ENCODE measurements at places on chromosomes 7 and 10.

DNA sequence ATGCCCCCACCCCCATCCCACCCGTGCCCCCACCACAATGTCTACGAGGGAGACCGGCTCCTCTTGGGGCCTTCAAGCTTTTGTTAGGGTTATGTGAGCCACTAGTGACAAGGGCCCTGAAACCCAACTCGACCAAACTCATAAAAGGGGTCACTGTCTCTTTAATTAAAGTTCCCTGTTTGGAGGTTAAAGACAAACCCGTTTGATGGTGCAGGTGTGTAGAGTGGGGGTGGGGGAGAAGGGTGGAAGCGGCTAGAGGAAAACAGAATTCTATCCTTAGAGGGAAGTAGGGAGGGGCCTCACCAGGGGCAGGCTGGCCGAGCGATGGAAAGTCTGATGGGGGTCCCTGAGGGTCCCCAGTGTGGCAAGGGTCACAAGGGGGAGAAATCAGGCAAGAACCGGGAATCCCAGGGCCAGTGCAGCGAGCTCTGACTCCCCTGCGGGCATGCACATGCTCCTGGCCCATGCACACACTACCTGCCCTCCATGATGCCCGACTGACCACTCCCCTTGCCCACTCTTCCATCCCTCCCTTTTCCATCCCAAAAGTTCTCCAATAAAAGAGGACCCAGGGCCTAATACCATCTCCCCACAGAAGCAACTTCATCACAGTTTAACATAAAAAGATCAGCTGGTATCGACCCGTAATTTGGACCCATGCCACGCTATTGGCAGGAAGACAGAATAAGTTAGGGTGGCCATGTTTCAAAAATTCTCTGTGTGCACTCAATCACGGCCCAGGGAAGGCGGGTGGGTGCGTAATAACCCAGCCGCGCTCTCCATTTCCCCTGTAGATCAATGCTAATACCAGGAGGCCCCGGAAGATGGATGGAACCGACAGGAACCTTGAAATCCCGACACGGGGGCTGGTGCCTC is 35.9 kb upstream of the SLF2 start:
- DNase-seq = no peak

GRCh38 chr10:68501691-68502090 is 25.6 kb downstream of the SLC25A16 start:
- no peak for DNase-seq

DNA sequence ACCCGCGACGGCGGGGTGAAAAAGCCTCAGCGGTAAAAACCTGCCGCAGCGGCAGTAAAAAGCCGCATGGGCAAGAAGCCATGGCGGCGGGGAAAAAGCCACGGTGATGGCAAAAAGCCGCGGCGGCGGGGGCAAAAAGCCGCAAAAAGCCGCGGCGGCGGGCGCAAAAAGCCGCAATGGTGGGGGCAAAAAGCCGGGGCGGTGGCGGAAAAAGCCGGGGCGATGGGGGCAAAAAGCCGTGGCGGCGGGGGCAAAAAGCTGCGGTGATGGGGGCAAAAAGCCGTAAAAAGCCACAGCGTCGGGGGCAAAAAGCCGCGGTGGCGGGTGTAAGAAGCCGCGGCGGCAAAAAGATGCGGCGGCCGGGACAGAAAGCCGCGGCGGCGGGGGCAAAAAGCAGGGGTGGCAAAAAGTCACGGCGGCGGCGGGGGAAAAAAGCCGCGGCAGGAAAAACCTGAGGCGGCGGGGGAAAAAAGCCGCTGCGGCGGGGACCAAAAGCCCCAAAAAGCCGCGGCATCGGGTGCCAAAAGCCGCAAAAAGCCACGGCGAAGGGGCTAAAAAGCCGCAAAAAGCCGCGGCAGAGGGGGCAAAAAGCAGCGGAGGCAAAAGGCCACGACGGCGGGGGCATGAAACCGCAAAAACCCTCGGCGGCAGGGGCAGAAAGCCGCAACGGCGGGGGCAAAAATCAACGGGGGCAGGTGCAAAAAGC is 488.5 kb downstream of the ZNF33B start:
- no peak for DNase-seq

DNA sequence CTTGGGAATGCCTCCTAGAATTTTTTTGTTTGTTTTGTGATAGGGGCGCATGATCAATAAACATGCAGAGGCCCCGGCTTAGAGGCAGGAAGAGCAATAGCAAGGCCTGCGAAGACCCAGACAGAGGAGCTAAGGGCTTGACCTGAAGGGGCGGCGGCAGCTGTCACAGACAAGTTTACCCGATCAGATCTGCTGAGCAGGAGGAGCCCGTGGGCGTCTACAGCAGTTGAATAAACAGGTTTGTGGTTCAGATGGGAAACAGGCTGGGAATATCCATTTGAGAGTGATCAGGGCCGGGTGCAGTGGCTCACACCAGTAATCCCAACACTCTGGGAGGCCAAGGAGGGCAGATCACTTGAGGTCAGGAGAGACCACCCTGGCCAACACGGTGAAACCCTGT is 126.0 kb upstream of the CALN1 start:
- no peak for DNase-seq

- no peak for DNase-seq
These were observed 35.2 kb upstream of the BMPER start for GRCh38 chr7:33870120-33870519.

DNA sequence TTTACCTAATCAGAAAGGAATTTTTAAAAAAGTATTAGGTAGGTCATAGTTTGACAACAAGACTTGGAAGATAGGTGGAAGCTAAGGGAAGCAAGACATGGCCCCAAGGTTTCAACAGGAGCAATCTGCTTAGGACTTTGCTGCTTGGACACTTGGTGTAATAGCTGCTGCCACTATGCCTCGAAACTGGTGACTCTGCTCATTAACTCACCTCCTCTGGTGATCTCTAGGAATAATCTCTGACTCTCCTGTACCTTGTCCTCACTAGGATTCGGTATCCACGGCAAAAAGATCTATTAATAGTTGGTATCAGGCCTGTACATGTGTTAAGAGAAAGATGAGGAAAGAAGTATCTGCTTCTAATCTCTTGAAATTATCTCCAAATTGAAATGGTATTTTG is 53.1 kb downstream of the PTEN start:
- DNase-seq = no peak

- no peak for DNase-seq
These were observed 32.6 kb downstream of the NIPSNAP2 start for GRCh38 chr7:55996856-55997500.

GRCh38 chr7:29958667-29959358 is 30.8 kb downstream of the SCRN1 start:
- no peak for DNase-seq

DNA sequence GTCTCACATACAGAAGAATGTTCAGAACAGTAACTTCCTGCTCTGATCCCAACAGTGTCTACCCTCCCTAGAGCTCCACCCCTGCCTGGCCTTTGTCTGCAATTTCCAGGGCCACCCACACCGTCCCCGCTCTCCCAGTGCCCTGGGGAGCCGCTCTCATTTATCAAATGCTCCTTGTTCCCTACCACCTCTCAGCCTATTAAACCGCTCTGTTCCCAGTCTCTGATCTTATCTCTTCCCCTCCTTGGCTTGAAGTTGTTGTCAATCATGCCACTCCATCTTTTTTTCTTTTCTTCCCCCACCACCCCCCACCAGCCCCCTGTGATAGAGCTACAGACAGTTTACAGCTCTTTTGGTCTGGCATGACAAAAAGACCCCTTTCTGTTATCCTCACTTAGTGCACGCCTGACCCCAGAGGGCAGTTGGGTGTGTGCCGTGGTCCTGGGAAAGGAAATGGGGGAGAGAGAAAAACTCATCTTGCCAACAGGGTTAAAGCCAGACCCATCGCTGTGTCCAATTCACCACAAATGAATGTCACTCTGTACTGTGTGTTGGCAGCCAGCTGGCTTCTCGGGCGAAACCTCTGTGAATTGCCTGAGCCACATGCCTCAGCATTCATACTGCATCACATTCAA is 28.8 kb upstream of the HECTD2 start:
- no peak for DNase-seq

GRCh38 chr10:119415121-119415520 is 127.4 kb downstream of the RGS10 start:
- DNase-seq = no peak

GRCh38 chr7:151178236-151178635 is 8.8 kb downstream of the ASB10 start:
- DNase-seq = no peak

- peak; percentile 30 for DNase-seq
These were observed 79.8 kb downstream of the ABI1 start for GRCh38 chr10:26780793-26781601.

DNA sequence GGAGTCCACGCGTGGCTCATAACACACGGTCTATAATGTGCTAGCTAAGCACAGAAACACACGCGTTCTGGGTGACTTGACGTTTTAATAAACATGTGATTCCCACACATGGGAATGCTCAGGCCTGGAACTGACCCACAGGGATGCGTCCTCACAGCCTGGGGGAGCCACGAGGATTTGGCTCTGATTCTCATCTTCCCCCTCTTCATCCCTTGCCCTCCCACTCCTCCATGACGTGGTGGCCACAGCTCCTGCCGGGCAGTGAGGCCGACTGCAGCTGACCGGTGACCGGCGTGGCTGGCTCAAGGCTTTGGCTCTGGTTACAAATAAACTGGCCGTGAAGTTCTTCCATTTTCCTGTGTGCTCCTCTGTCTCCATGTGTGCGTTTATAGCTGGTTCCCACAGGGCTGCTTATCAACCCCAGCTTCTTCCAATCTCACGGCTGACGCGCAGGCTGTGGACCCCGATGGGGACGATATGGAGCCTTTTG is 40.9 kb upstream of the KLF6 start:
- DNase-seq = no peak

DNA sequence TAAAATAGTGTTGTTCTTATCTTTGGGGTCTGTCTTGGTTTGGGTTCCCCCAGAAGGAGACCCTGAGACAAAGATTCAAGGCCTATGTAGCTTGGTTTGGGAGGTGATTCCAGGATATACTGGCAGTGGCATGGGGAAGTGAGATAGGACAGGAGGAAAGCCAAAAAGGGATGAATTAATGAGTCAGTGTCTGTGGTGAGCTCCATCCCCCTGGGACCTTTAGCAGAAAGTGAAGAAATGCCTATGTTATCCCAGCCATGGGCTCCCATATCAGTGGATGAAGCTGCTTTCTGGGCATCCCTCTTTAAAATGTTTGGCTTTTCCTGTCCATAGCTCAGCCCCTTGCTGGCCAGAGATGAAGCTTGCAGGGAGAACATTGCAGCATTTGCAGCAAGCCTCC is 217.0 kb upstream of the CTBP2 start:
- DNase-seq = no peak

DNA sequence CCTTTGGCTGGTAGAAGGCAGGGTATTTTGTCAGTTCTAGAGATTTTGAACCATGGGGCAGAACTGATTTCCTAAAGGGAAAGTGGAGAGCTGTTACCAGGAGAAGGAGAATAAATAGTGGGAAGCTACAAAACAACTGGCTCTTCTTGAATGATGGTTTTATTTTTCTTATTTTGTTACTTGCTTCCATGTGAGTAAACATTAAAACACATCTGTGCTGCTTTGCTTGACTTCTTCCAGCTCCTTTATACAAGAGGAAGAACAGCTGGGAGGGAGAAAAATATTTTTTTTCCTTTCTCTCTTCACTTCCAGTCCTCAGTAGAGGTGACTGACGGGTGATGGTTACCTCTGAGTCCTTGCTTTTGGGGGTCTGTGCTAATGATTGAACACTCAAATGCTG is 30.0 kb upstream of the SYPL1 start:
- no peak for DNase-seq

DNA sequence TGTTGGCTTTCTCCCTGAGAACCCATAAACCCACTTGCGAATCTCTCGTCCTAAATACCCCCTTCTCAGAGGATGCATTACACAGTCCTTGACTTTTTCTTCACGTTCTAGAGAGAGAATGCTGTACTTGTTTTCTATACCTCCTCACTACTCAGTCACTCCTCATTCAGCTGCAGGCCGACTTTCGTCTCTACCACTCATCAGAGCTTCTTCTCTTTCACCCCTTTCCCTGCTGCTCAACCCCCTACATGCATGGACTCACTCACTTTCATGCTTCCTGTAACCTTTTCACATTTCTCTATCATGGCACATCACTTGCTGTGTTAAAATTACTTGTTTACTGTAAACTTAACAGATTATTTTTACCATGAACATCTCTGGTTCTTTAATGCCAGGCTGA is 19.8 kb downstream of the MDFIC start:
- DNase-seq = no peak

GRCh38 chr7:101835136-101835535 is 17.7 kb downstream of the CUX1 start:
- no peak for DNase-seq

GRCh38 chr7:130021105-130021834 is 29.9 kb downstream of the ZC3HC1 start:
- no peak for DNase-seq

DNA sequence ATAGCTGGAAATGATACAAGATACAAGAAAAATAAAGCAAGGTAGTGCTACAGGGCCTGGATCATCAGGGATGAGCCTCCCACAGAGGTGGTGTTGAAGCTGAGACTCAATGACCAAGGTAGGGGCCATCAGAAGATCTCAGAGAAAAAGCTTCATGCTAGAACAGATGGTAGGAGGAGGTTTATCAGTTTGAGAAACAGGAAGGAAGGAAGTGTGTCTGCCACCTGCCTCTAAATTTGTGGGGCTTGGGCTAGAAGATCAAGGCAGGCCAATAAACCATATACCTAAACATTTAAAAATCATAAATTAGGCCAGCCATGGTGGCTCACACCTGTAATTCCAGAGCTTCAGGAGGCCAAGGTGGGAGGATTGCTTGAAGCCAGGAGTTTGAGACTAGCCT is 410.8 kb upstream of the PRKCQ start:
- DNase-seq = no peak

GRCh38 chr7:81070956-81071355 is 152.1 kb upstream of the SEMA3C start:
- DNase-seq = no peak

DNA sequence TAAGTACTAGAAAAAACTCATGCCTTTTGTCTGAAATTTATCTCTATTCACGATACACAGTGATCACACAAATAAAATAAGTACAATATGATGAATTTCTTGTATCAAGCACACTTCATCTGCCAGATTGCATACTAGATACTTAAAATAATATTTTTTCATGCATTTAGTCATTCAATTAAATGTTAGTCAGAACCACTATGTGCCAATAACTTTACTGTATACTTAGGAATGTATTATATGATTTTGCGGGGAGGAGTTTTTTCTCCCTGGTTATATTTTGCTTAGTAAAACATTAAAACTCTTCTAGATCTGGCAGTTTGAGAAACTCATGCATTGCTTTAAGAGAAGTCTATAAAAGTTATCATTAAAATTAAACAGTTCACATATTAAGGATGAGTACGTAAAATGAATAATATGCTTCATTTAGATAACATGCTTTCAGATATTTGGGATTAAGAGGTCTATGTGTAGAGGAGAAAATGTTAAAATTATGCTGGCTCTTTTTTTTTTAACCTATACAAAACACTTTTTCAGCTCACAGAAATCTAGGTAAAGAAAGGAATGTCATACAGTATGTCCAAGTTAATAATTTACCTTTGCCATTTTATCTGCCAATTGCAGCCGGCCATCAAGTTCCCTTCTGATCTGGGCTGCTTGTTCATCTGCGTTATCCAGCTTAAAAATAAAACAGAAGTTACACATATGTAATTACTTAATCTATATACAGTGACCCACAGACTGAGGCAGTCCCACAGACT is 70.1 kb downstream of the RNF133 start:
- DNase-seq = no peak
